Kidney glomerular epithelial cell (primary cell): ENCODE measurements at places on chromosomes 6 and 20.
A peak's percentile ranks its signal among the peaks of the same experiment; 100 is the strongest.

GRCh38 chr6:13524801-13525508 lies 37.6 kb upstream of the GFOD1 start:
- no peak for DNase-seq

DNA sequence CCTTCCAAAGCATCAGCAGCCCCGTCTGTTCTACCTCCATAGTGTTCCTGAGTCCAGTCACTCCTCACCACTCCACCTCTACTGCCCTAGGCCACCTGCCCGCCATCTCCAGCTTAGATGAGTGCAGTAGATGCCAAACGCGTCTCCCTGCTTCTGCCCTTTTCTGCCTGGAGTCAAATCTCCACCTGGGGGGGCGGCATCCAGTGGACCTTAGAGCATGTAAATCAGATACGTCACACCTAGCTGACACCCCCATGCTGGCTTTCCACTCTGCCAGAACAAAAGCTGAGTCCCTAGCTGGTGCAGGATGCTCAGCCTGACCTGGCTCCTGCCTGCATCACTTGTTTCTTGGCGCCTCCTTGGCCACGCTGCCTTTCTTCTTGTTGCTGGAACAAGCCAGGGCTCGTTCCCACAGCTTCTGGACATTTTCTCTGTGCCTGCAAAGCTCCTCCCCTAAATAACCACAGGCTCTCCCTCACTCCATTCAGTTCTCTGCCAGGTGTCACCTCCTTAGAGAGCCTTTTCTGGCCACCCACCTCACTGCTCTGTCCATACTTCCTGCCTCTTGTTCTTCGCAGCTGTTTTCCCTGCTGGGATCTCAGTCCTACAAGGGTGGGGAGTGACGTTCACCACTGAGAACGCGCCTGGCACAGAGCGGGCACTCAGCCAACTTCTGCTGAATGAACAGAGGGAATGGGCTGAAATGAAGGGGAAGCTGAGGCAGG lies 5.8 kb downstream of the DDR1 start:
- DNase-seq = no peak

GRCh38 chr6:52130440-52130839 lies 43.0 kb upstream of the PKHD1 start:
- DNase-seq = no peak

- DNase-seq = no peak
Measured at GRCh38 chr6:103047567-103047966, 1654.1 kb downstream of the GRIK2 start.

- DNase-seq = peak; percentile 19
Measured at GRCh38 chr6:74946961-74947360, 258.9 kb downstream of the COL12A1 start.

DNA sequence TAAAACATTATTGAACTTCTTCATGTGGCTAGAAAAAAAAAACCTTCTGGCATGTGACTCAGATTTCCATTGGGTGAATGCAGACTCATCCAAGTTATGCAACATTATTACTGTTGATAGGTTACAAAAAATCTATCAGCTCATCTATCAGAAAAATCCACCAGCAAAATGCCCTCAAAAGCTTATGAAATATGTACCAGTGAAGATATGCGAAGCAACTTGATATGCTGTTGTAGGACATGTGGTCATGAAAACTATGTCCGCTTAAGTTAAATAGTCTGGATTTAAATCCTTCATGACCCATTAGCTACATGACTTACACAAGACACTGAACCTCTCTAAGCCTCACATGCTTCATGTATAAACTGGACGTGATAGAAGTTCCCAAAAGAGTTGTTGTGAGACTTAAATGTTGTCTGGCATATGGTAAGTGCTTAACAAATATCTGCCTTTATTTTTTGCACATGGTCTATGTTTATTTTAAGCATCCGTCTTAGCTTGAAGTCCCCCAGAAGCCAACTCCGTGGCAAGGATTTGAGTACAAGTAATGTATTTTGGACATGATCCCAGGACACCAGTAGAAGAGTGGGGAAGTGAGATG lies 12.5 kb upstream of the BFSP1 start:
- DNase-seq = peak; percentile 71

DNA sequence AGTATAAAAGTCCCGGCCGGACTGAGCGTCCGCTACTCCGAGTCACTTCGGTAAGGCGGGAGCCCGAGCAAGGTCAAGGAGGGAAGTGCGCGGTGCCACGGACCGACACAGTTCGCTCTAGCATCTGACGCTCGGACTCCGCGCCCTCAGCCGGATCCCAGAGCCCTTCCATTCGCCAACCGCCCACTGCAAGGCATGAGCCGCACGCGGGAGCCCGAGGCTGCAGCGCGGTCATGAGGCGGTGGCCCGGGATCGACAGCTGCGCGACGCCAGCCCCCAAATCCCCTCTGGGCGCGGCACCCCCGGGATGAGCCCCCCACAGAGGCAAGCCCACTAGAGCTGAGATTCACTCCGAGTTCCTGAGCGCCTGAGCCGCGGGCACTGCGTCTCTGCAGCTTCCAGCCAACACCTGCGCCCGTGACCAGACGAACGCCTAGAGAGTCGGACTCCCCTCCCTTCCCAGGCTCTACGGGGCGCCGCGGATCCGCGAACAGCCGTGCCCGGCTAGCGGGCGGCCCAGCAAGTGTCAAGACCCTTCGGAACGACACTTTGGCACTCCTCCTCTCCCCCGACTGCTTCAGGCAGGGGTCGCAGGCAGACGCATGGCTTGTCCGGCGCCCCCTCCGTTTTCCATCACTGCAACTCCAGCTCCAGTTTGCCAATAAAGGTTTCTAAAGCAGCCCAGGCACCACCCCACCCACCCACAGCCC lies 725 bp upstream of the ISM1 start:
- DNase-seq = no peak

DNA sequence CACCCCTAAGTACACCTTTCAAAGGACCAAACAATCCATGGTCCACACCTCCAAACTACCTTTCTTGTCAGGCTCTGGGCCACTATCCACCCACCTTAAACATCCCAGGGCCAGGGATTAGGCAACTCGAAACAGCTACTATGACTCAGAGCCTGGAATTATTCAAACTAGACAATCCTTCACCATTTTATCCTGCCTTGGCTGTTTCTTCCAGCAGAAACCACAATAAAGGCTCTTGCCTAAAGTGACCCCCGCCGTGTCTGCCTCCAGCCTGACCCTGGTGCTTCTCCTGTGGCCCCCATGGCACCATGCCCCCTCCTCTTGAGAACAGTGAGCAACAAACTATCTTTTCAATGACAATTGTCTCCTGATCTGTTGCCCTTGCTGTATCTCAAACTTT lies 195.5 kb downstream of the EPM2A start:
- no peak for DNase-seq

DNA sequence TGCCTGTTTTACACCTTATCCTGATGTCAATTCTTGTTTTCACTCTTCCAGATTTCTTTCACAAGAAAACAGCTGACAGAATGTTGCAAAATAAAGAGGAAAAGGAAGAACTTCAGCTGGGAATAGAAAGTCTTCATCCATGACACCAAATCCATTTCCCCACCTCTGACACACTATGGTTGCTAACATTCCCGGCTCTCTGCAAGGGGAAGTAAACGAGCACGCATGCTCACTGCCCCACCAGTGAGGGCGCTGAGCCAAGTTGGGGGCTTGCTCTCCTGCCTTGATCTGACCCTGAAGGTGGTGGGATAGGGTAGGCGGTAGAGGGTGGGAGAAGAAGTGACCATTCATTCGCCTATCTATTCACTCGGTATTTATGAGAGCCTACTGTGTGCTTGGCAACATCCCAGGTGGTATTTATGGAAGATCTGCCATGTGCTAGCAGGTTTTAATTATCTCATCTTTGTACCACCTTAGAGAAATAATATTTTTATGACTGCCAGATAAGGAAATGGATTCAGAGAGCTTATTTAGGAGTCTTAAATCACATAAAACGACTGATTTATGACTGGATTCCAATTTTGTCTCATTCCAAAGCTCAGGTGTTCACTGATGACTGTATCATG lies 206.2 kb downstream of the FOXC1 start:
- no peak for DNase-seq

- no peak for DNase-seq
Measured at GRCh38 chr20:63219447-63219821, 3.5 kb upstream of the YTHDF1 start.

- DNase-seq = no peak
Measured at GRCh38 chr6:112116221-112116620, 28.8 kb downstream of the FAM229B start.

- DNase-seq = no peak
Measured at GRCh38 chr20:8271727-8272126, 139.7 kb downstream of the PLCB1 start.

- no peak for DNase-seq
Measured at GRCh38 chr20:17491488-17491887, 39.7 kb downstream of the BFSP1 start.

GRCh38 chr6:156175433-156175832 lies 601.7 kb upstream of the ARID1B start:
- no peak for DNase-seq

DNA sequence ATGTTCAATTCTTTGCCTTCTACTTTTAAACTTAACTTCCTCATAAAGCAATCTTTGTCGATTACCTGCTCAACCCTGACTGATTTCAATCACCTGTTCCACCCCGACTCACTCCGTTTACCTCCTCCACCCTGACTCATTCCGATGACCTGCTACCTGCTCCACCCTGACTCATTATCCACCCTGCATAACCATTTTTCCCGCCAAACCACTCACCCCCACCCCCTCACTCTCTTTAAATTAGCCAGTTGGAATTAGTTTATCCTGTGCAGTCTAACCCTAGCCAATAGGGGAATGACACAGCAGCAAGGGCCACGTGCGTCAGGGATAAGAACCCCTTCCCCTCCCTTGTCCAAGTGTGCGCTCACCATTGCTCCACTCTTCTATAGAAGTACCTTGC lies 56.7 kb upstream of the MRAP2 start:
- no peak for DNase-seq

- no peak for DNase-seq
Measured at GRCh38 chr20:53678990-53679596, 85.5 kb upstream of the ZNF217 start.

- DNase-seq = no peak
Measured at GRCh38 chr6:6810727-6811126, 222.2 kb downstream of the LY86 start.

- DNase-seq = peak; percentile 6
Measured at GRCh38 chr6:46734867-46735719, at the start of gene PLA2G7. PLA2G7 (minus strand) TSS chr6:46735375; CDS start chr6:46722891, 12,484 bp downstream.

DNA sequence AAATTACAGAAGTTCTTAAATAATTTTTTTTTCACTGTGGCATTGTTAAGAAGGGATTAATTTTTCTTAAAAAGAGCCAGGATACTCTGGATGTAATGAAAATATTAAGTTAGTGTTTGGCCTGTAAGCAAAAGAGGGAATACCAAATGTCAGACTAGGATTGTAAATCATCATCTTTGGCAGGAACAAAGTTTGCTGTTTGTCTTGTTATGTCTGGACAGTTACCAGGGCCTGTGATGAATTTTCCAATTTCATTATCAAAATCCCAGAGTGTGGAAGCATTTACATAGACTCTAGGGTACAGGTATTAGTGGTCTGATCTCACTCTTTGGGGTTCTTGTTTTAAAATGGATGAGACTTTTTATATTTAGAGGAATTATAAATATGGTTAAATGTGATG lies 26.1 kb downstream of the CEP57L1 start:
- no peak for DNase-seq

GRCh38 chr6:135358985-135359384 lies 138.6 kb downstream of the AHI1 start:
- DNase-seq = peak; percentile 54

GRCh38 chr6:98920904-98921431 lies 26.8 kb downstream of the FBXL4 start:
- DNase-seq = no peak

DNA sequence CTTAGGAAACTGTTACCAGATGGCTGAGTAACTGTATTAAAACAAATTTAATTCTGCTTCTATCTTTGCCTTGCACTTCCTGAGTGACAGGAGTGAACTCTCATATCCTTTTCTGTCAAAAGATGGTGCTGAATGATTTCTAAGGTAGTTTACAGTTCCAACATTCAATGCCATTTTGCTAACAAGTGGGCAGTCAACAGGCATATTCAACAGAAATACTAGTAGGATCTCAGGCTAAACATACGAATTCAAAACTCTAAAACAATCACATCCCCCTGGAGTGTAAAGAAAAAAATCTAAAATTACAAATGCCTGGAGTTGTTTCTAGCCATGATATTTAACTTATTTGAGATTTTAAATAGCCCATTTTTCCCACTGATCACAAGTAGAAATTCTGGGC lies 6.7 kb downstream of the PSMB9 start:
- no peak for DNase-seq

DNA sequence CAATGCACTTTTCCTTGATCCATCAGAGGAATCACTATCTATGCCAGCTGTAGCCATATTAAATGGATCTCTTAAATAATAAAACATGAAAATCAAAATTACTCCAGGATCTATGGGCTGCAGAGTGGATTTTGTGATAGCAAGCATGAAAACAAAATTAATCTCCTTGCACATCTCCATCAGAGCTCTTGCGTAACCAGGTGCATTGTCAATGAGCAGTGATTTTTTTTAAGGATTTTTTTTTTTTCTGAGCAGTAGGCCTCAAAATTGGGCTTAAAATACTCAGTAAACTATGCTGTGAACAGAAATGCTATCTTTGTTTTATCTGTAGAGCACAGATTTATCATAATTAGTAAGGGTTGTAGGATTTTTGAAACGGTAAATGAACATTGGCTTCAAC lies 11.5 kb upstream of the CST3 start:
- DNase-seq = no peak

GRCh38 chr20:53623454-53624211 lies 30.0 kb upstream of the ZNF217 start:
- peak; percentile 71 for DNase-seq

DNA sequence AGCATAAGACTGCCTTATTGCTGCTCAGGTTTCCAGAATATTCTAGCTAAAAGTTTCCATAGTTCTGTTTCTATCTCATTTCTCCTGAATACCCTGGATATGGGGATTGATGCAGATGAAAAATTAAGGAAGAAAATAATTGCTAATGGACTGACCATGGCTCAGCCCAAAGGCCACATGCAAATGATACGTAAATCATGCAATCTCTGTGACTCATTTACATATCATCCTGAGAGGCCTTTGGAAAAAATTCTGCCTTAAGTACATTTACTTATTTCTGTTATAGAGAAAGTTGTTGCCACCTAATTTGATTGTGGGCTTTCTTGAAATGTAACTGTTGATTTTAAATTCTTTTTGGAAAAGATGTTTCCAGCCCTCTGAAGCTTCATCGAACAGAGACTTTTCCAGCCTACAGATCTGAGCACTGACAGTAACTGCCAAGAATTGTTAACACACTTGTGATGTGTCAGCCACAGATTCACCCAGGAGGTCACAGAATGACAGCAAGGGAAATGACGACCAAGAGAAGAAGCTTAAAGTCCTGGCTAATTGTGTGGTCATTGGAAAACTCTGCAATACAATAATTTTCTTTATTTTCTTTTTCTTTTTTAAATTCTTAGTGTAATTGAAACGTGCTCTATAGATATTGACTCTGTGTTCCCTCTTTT lies 174.8 kb downstream of the DOK5 start:
- no peak for DNase-seq

DNA sequence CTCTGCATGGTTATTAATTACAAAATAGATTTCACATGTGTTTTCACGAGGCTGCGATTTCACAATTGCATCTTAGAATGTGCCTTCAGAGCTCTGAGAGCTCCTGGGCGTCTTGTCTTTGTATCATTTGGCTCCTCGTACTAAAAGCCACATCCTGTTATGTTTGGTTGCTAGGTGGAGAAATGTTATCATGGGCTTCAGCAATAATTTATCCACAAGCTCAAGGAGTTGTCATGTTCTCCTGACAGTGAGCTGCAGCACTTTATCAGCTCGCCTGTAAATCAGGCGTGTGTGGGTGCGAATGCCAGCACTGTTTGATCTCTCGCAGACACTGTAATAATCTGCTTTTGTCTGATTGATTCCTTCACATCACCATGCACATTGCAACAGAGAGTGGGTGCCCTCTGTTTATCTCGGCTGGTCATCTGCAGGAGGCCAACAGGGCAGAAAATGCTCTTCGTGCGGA lies 218.6 kb upstream of the ZFP64 start:
- peak; percentile 5 for DNase-seq
